ENCODE measurements at places on chromosomes 12 and 14.

DNA sequence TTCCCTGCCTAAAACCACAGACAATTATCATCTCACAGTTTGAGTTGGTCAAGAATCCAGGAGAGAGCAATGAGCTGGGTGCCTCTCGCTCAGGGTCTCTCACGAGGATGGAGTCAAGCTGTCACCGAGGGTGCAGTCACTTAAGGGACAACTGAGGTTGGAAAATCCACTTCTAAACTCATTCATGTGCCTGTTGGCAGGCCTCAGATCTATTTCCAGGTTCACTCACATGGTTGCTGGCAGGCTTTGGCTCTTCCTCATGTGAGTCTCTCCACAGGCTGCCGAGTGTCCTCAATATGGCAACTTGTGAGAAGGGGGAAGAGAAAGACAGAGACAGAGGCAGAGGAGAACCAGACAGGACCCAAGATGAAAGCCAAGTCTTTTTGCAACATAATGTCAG, 10.5 kb upstream of the OR10P1 start:
- DNase-seq: no peak

DNA sequence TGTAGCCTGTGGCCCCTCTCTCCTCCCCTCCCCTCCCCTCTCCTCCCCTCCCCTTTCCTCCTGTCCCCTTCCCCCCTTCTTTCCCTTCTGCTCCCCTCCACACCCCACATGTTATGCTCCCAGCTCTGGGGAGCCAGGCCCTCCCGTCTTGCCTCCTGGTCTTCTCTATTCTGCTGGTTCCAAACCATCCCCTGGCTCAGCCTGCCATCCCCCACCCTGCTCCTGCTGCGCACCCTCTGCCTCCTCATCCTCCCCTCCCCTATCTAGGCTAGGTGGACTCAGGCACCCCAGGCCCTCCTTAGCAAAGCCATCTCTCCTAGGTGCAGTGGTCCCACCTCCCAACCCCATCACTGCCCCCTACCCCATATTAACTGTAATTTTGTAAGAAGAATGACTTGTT, 99.5 kb downstream of the CALM1 start:
- no peak for DNase-seq

GRCh38 chr12:82366197-82366596, 7.9 kb downstream of the METTL25 start:
- DNase-seq: no peak

GRCh38 chr12:807041-807735, 54.8 kb downstream of the WNK1 start:
- DNase-seq: peak; percentile 35

DNA sequence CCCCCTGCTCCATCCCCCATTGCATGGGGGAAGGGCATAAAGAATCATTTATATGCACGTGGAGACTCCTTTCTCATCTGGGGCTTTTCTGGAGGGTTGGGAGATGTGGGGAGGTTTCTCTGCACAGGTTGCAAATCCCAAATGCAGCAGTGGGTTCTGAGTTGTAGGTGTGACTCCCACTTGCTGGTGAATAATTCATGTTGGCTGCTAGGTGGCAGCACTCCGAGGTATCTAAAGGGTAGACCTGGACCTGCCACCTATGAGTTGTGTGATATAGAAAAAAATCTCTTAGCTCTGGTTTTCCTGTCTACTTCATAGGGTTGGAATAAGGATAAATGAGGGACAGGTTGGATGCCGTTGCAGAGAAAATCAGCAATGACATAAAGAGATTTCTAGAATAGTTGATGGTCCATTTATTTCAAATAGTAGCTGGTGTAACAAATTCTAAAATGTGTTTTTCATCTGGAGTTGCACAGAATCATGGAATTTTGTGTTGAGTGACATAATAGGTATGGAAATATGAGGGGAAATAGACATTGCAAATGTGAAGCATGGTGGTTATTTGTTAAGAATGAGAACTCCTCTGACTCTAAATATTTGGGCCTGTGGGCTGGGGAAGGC, 4.6 kb downstream of the MARCHF9 start:
- peak; percentile 61 for DNase-seq

DNA sequence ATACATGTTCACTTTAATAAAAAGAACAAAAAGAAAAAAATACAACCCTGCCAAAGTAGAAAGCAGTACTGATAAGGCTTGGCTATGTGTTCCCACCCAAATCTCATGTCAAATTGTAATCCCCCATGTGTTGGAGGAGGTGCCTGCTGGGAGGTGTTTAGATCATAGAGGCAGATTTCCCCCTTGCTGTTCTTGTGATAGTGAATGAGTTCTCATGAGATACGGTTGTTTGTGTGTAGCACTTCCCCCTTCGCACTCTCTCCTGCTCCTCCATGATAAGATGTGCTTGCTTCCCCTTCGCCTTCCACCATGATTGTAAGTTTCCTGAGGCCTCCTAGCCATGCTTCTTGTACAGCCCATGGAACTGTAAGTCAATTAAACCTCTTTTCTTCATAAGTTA, 59.9 kb downstream of the USP15 start:
- DNase-seq: no peak

DNA sequence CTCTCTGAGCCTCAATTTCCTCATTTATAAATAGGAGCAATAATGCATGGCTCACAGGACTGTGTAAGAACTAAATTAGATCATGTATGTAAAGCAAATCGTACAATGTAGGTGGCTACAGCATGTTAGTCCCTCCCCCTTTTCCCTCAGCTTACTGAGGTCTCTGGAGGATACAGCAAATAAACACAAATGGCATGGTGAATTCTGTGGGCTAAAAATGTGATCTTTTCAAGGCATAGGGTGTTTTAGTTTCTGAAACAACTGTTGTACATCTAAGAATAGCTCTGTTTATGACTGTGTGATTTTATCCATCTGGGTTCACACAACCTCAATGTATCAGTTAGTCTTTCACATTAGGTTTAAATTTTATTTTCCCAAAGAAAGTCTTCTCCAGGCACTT, 121.2 kb upstream of the PLEKHG7 start:
- DNase-seq: no peak

- no peak for DNase-seq
These were observed 77.9 kb downstream of the PTGER2 start for GRCh38 chr14:52391881-52392615.

- DNase-seq: no peak
These were observed 524.1 kb upstream of the FBXO33 start for GRCh38 chr14:39956372-39956771.

All from activated CD4-positive, alpha-beta T cell treated with anti-CD3 and anti-CD28 coated beads, Interleukin-2, amount 10 ng/mL, durations not matched to agents 7 days and 5 days (primary cell).